Occipital lobe (tissue), 3 donors: ENCODE measurements at places on chromosomes 3 and 15.

- DNase-seq = no peak
These were observed 8.2 kb downstream of the TMOD2 start for GRCh38 chr15:51759557-51760070.

DNA sequence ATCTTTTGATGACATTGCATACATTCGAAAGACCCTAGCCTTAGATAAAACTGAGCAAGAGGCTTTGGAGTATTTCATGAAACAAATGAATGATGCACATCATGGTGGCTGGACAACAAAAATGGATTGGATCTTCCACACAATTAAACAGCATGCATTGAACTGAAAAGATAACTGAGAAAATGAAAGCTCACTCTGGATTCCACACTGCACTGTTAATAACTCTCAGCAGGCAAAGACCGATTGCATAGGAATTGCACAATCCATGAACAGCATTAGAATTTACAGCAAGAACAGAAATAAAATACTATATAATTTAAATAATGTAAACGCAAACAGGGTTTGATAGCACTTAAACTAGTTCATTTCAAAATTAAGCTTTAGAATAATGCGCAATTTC is 16.7 kb downstream of the KCNMB3 start:
- no peak for DNase-seq

GRCh38 chr3:100954990-100955389 is 38.2 kb downstream of the ABI3BP start:
- DNase-seq = no peak

DNA sequence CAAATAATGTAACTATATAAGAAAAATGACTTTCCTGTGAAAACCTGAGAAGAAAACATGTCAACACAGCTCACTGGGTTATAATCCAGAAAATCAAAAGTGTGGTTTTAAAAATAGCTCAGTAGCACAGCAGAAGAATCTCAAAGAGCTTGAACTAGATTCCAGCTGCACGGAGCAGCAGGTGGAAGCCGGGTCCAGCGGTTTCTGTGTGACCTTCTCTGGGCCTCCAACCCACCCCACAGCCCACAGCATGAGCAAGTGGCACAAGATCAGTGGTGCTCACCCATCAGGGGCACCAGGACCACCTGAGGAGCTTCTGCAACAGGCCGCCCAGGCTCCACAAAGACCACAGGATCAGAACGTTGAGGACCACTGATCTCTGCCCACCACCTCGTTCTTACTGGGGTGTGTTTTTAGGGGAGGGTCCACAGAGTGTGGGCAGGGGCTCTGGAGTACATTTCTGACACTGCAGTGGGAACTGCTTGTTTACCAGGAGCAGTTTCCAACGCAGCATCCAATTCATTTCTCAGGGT is 23.2 kb downstream of the SLC41A3 start:
- DNase-seq = no peak

DNA sequence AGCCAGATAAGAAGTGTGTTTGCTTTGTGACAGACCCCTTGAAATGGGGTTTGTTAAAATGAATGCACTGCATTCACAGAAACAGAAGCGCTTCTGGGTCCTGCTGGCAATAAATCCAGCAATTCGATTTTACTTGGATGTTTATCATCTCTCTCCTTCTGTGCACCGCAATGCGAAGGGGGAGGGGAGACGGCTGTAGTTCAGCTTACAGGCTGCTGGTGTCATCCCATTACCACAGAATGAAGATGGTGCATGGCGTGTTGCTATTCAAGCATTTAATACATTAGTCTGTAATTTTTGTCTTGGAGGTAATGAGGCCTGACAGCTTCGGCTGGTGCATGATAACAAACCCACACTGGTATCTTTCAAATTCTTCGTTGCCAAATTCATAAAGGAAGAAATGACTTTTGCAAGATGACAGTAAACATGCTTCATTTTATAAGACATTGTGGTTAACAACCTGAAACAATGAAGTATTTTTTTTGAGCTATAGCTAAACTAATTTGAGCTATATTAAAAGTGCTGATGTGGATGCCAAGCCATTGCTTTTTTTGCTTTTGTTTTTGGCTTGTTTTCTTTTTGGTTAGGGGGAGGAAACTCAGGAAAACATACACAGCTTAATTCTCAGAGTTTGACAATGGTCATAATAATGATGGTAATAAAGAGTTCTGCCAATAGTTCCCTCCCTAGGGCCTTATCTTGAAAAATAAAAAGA is 418.3 kb downstream of the OTOL1 start:
- DNase-seq = peak; percentile 45

DNA sequence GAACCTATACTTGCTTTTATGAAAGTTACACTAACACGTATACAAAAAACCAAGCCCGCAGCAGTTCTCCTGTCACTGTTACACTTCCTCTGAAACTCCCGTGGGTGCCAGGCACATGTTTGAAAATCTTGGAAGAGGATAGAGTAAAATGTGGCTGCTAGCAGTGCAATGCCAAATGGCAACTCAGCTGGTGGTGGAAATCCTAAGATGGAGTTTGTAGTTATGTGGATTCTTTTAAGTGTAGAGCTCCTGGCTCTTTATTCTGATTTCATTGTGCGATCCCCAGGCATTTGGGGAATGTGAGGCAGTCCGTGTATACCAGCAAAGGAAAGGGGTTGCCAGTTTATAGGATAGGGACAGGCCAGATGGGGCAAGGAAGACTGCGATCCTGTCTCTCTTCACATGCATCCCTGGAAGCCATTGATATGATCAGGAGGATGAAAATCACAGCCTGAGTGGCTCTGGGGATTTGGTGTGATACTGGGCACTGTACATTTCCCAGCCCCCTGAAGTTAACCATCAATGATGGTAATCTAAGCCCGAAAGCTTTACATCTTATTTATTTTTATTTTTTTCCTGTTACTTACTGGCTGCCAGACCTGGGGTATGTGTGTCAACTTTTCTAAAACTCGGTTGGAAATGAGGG is 1.1 kb downstream of the STAC start:
- no peak for DNase-seq

DNA sequence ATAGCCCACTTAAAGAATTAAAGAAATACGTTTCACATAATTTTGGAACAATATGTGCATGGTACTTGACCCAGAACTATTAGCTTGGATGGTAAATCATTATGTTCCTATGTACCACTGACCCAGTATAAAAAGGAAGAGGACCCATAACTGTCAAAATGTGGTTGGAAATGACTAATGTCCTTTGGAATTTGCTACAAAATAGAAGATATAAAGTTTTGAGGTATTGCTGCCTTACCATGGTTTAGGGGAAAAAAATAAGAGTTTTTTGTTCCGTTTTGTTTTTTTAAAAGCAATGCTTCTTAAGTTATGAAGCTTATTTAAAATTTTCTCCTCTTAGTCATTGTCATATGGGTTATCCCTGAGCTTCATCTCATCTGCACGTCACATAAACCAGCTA is 15.8 kb upstream of the TFDP2 start:
- no peak for DNase-seq

DNA sequence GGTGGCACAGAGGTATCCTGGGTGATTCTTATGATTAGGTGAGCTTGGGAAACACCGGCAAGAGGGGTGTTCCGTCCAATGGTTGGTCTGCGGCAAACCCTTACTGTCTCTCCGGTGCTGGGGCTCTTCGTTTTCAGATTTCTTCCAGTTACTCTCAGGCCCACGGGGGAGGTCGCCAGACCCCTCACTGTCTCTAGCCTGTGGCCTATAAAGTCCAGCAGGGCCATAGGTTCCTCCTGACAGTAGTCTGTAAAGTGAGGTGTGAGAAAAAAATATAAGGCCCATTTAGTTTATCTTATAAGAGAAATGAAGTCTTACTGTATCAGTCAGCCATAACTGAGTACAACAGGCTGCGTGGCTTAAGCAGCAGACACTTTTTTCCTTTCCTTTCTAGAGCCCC is 1.4 kb downstream of the ESYT3 start:
- no peak for DNase-seq

DNA sequence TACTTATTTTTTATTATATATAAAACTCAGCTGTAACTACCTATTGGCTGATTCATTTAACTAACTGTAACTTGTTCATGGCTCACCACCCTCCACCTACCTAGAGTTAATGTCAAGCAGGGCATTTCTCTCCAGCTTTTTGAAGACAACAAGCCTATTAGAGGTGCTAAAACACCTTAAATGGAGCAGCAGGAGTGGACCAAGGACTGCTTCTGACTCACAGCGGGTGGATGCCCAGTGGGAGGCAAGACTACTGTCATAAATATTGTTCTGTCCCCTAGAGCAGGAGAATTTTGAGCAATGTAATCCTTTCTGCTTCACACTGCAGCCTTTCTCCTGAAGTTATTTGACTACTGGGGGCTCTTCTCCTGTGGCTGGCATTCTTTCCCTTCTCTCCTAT is 146.9 kb downstream of the CLSTN2 start:
- no peak for DNase-seq

DNA sequence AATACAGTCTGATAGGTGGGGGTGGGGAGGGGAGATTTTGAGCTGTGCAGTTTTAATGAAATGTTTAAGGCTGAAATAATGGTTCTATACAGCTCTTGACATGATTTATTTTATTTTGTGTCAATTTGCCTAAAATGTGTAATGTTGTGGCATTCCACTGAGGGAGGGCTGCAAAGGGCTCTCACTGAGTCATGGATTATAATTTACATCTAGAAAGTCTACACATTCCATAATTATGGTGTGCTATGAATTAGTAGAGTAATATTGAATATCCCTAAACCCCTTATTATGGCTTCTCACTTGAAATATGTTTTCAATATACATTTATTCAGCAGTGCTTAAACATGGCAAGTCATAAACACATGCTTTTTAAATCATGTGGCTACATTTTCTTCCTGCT is 103.9 kb downstream of the RARB start:
- DNase-seq = no peak

- DNase-seq = no peak
These were observed 52.3 kb downstream of the GABRB3 start for GRCh38 chr15:26720546-26720945.

DNA sequence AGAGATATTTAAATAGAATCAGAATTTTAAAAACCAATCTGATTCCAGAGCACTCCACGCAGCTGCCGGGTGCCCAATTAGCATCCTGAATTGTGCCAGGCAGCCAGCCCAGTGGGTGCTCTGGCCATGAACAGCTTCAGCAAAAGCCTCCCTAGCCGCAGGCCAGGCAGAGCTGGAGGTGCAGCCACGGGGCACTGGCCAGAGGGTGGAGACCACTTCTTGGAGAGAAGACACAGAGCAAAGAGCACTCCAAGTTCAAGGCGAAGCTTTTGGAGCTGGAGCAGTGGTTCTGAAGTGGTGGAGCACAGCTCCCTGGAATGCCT is 475.6 kb upstream of the PROK2 start:
- DNase-seq = no peak

DNA sequence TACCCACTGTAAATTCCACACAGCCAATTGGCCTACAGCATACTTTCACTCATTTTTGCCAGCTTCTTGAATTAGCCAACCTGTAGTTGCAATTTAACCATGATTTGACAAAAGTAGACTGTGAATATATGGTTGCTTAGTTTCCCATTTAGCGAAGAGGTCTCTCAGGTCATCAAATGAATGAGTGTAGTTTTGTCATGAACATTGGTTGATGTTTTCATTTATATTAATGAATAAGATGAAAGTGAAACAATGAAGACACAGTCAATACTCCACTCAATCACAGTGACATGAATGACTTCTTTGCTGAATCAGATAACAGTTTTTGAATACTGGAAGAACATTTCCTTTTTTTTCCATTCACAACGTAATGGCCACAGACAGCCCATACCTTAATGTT is 15.3 kb upstream of the FAM3D start:
- no peak for DNase-seq

GRCh38 chr3:184372296-184372821 is 5.6 kb downstream of the THPO start:
- DNase-seq = no peak

DNA sequence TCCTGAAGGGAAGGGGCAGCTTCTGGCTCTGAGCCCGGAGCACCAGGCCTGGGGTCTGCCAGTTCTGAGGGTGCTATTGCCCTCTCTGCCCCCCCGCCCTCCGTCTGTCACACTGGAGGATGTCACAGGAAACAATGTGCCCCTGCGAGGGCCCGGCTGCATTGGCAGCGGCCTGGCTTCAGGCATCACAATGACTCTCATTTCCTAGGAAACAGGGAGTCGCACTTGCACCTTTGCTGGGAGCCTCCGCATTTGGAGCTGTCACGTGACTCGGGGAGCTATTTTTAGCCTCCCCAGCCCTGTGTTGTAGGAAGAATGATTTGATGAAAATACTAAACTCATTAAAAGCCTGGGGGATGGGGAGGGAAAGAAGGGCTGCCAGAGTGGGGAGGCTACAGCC is 518.9 kb downstream of the SHQ1 start:
- peak; percentile 47 for DNase-seq

- no peak for DNase-seq
These were observed 72.8 kb downstream of the SENP2 start for GRCh38 chr3:185658943-185659342.

- no peak for DNase-seq
These were observed 299.8 kb upstream of the CNTN4 start for GRCh38 chr3:1798711-1799405.

DNA sequence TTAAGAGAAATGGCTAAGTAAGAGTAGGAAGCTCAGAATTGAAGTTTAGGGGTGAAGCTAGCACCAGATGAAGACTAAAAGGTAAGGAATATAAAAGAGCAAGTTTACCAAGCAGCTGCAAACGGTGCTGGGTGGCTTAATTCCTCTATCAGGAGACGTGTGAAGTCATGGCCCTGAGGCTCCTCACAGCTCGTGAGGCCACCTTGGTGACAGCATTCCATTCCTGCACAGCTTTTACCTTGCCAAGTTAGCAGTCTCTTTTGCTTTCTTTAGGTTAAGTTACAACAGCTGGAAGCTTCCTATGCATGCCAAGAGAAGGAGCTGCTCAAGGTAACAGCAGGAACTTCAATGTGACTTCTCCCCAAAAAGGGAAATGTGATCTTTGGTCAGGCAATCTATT is 6.4 kb downstream of the TMCO5A start:
- DNase-seq = no peak

- no peak for DNase-seq
These were observed 332.4 kb upstream of the PPP2R3A start for GRCh38 chr3:135633078-135633477.

DNA sequence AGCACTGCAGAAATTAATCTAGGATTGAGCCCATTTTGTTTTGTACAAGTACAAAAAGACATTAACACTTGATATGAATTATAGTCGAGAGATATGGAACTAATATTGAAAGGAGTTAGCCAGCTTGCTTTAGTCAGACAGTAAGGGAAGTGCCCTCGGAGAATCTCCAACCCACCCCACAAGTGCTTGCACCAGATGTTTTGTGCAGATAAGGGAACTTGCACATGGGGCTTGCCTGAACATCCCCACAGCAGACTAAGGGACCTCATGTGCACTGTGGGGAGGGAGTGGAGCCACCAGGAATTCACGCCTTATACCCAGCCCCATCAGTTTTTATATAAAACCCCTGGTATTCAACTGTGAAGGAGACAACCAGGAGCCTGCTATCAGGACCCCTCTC is 122.3 kb downstream of the EFHB start:
- no peak for DNase-seq

DNA sequence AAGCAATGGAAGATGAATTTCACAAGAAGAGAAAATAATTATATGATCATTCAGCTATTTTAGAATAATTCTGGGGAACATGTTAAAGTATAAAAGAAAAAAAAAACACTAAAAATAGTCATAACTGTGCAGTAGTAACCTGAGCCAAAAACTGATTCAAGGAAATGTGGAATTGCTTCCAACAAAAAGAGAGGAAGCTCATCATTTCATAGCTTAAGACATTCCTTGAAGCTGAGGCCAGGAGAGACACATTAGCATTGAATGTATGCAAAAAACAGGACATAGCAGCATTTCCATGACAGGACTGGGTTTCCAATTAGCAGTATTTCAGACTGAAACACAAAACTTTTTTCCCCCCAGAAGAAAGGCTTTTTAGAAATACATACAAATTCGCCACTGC is 27.7 kb upstream of the LRRN1 start:
- no peak for DNase-seq

GRCh38 chr3:122183521-122183892 is at the start of gene CASR:
TSS of gene CASR (plus strand) at chr3:122183668. CDS start at chr3:122254190, 70,522 bp downstream.
- no peak for DNase-seq
